Skin of body (tissue), 3 donors: ENCODE measurements at places on chromosomes 16 and 17.

- no peak for DNase-seq
These were observed 18.3 kb downstream of the UBFD1 start for GRCh38 chr16:23575834-23576233.

DNA sequence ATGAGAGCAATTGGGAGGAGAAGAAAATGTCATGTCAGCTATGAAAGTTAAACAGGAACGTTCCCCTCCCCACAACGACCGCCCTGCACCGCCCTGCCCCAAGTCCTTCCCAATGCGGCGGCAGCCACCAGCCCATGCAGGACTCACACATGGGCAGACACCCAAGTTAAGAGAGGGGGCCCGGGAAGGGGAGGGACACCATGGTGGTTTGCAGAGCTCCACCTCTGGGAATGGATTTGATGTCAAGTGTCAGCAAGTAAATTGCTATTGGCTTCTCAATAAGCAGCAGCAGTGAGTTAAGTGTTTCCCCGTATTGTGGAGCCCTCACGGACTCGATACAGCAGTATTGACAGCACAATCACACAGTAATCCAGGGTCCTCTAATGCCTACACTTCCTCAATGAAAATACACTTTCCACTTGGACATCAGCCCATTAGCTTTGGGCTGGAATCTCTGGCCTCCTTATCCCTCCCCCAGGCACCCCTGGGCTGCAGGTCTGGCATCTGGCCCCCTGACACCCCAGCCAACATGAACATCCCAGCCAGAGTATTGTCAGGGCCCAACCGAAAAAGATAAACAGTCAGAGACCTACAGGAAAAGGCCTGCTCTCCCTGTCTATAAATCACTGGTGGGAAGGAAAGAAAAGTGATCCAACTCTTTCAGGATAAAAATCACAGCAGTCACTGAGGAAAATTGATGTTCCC is 22.6 kb downstream of the ZFHX3 start:
- peak; percentile 20 for DNase-seq

DNA sequence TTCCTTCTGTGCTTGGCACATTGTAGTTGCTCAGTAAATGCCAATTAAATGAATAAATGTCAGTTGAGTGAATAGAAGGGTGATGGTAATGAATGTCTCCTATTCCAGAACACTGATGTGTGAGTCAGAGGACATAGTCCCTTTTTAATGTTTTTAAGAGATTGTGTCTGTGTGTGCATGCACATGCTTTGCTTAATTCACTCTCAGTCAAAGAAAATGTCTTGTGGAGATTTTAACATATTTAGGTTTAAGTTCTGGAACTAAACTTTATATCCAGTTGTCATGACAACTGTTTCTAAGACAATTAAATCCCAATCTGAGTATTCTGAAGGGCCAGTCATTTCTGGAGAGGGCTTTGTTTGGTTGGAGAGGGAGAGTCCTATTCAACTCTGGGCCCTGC is 255.3 kb upstream of the CDH11 start:
- no peak for DNase-seq

GRCh38 chr16:63323055-63323454 is 1286.8 kb upstream of the CDH8 start:
- DNase-seq = no peak

DNA sequence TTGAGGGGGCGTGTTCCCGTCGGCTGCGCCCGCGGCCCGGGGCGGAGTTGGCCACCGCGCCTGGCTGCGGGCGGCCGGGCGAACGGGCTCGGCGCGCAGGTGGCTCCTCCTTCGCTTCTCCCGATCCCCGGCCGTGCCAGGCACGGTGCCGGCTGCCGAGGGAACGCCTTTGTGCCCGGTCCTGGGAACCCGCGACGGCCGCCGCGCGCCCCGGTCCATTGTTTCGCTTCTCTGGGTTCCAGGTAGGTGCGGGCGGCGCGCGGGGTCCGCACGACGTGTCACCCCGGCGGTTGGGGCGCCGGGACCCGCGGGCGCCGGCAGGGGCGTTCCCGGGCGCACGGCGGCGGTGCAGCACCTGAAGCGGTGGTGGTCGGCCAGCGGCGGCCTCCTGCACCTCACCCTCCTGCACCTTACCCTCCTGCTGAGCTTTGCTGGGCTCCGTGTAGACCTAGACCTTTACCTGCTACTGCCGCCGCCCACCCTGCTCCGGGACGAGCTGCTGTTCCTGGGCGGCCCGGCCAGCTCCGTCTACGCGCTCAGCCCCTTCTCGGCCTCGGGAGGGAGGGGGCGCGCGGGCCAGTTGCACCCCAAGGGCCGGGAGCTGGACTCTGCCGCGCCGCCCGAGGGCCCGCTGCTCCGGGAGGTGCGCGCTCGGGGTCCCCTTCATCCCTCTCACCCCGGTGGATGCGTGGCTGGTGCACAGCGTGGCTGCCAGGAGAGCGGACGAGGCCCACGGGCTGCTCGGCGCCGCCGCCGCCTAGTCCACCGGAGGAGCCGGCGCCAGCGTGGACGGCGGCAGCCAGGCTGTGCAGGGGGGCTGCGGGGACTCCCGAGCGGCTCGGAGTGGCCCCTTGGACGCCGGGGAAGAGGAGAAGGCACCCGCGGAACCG is 99.9 kb downstream of the EFCAB13 start:
- no peak for DNase-seq

DNA sequence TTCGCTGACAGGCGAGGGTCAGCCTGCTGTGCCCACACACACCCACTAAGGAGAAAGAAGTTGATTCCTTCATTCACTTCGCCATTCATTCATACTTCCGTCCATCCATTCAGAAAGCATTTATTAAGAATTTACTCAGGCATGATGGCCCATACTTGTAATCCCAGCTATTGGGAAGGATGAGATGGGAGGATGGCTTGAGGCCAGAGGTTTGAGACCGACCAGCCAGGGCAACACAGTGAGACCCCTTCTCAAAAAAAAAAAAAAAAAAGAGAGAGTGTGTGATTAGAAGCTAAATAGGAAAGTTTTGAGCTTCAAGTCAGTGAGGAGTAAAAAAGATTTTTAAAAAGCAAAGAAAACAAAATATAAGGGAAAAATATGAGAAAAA is 8.7 kb downstream of the CES2 start:
- no peak for DNase-seq

- DNase-seq = no peak
These were observed 110.8 kb downstream of the CNTNAP4 start for GRCh38 chr16:76387994-76388393.

DNA sequence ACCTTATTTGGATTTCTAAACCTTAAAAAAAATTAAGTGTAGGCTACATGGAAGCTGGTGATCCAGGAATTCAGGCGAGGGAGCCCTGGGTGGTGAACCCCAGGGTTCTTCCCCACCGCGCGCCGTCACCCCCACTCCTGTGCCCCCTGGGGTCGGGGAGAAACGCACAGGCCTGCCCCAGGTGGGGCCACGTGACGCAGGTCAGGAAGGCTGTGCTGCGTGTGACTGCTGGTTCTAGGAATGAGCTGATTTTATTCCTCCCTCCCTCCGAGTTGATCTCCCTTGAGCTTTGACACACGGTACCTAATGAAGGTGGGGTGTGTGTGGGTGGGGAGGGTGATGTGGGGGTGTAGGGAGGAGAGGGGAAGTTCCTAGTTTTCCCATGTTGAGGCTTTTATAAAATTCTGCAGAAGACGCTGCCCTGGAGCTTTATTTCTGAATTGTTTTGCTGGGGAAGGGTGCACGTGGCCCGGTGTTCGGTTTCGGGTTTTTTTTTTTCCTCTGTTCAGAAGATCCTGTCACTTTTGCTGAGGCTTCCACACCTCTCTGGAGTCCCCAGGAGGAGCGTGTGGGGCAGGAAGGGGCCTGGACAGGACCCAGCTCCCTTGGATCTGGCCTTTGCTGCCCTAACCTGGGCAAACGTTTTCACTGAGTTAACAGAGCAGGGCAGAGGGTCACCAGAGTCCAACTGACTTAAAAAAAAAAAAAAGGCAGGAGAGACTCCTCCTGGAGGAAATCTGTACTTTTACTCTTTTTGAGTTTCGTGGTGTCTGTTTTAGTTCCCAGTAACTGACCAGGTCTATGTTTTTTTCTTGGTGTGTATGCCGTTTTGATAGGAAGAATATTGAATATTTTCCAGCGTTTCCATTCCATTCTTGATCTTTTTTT is 55.8 kb upstream of the GSE1 start:
- DNase-seq = no peak

DNA sequence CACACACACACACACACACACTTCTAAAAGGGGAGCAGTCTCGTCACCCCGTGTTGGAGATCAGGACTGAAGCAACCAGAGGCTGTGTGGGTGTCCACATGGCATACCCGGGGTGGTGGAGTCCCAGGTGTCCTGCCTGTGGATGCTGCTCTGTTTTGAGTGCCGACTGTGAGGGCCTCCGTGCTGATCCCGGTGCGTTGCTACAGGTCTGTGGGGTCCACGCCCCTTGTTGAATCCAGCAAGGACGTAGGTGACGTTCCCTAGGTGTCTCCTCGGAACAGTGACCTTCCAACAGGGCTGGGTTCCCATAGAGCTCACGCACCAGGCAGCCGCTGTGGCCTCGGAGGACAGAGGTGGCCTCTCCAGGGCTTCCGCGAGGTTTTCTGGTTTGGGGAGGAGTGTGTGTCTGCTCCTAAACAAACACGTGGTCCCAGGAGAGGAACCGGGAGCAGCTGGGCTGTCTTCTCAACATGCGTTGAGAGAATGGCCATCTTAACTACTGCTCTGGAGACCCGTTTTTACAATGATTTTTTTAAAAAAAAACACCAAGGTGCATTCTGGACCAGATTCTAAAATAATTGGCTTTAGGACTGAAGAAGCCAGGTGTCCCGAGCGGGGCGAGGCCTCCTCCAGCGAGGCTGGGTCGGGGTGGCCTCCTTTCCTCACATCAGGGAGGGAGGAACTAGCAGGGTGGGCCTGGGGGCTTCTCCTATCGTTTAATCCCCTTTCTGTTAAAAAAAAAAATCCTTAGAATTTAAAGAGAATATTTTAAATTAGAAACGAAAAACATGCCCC is 100.6 kb upstream of the ZNF750 start:
- no peak for DNase-seq

- DNase-seq = no peak
These were observed 25.3 kb upstream of the RBBP6 start for GRCh38 chr16:24514096-24514495.

- no peak for DNase-seq
These were observed 8.2 kb upstream of the CCL2 start for GRCh38 chr17:34246881-34247280.

DNA sequence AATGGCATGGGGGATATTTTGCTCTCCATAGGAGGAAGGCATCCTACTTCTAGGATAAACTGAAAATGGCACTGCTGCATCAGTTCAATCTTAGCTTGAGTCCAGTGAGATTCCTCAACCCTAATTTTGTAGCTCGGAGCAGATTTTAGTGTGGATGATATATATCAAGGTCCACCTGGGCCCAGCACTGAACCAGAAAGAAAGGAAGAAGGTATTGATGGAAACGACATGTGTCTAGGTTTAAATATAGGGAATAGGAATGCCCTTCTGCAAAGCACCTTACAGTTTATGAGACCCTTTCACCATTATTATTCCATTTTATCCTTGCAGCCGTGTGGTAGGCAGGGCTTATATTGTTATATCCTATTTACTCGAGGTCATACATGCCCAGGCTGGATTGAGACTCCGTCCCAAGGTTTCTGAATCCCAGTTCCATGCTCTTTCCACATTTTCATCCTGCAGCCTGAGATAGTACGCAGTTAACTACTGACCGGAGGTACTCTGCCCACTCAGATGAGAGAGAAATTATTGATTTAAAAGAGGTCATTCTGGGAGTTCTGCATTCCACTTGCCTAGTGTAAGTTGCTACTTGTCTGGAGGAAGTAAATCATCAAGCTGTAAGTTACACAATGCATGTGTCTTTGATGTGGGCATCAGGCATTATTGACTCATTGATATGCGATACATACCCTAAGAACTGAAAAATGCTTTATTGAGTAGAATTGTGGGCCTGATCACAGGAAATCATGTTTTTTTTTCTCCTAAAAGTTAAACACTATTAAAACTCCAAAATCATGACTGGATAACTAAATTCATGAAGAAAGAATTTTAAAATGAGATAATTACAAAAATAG is 10.1 kb downstream of the KRT39 start:
- DNase-seq = no peak

DNA sequence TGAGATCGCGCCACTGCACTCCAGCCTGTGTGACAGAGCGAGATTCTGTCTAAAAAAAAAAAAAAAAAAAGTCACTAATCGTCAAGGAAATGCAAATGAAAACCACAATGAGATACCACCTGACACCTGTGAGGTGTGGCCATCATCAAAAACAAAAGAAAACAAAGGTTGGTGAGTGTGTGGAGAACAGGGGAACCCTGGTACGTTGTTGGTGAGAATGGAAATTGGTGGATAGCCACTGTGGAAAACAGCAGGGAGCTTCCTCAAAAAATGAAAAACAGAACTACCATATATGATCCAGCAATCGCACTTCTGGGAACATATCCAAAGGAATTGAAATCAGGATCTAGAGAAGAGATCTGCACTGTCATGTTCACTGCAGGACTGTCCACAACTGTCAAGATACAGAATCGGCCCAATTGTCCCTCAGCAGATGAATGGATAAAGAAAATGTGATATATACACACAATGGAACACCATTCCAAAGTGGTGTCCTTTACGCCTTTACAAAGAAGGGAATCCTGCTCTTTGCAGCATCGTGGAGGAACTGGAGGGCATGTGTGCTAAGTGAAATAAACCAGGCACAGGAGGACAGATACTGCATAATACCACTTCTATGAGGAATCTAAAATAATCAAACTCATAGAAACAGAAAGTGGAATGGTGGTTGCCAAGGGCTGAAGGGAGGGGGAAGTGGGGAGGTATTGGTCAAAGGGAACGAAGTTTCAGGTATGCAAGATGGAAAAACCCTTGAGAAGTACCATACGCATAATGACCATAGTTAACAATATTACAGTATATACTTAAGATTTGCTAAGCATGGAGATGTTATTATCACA is 63.5 kb upstream of the PLCG2 start:
- peak; percentile 12 for DNase-seq

DNA sequence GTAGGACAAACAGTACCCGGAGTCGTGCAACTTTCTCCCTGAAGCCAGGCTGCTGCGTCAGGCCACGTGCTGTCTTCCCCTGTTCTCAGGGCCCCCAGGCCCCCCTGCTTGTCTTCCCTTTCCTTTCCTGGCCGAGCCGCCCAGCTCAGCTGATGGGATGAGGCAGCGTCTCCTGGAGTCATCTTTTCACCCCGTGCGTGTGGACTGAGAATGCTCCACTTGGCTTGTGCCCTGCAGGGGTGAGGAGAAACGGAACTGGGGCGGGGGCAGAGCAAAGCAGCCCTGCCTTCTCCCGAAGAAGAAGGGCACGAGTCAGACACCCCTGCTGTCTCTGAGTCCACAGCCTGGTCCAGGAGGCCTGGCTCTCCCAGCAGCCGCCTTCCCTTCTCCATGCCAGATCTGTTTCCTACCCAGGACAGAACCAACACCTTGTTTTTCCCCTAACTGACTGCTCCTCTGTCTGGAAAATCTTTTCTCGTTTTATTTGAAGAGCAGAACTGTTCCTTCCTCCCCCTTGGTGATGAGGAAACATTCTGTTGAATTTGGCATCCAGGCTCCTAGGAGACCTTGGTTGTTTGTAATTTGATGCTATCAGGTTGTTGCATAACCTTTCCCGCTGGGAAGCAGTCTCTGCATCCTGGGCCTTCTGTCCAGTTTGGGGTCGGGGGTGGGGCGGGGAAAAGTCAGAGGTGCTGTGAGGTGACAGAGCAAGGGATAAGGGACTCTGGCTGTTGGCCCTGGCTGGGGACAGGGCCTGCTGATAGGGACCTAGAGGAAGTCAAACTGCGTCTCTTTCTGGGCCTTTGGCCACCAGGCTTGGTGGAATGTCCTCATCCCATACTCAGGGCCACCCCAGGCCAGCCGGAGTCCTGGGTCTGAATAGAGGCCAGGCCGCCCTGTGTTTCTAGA is 78.8 kb downstream of the WIPI1 start:
- peak; percentile 70 for DNase-seq

- DNase-seq = no peak
These were observed 254.9 kb downstream of the PARN start for GRCh38 chr16:14375132-14375491.
